ENCODE measurements at places on chromosomes 2 and 18. TPM values are rescaled to one million over a fixed set of nuclear protein-coding genes. Genes with fewer than 3 reads are reported as not detected.

DNA sequence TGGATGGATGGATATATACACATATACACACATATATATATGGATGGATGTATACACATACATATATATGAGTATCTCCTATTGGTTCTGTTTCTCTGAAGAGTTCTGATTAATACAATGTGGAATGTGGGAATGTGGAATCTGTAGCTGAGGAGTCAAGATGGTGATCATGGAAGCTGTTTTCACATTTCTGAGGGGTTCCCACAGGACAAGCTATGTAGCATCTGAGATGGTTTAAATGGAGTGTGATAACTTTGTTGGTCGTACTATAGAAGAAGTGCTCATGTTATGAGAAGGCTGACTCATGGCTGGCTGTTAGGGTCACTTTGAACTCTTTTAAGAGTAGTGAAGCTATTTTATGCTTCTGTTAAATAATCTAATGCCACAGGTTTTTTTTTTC is 279.7 kb downstream of the MEIS1 start:
- H3K27me3 ChIP-seq, result no peaks in the 10 kb centered on the region
- H3K36me3 ChIP-seq, result no peaks in the 10 kb centered on the region
- no peak overlapping the region for H3K27ac ChIP-seq
- DNase-seq, result no peak

DNA sequence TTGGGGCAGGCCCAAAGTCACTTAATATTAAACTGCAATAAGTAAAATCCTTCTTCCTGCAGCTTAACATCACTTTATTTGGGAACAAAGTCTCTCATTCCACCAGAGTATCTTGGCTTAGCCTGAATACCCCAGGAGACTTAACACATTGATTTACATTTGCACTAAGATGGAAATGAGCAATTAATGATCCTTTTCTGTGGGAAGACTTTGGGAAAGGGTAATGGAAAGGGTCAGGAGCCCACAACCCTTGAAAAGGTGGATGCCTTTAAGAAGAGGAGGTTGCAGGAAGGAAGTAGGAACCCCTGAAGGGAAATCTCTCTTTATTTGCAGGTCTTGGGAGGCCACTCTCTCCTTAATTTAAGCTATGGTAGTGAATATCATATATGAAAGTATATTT is 28.0 kb upstream of the BARD1 start:
- H3K27ac ChIP-seq, result no peak overlapping the region
- DNase-seq, result no peak
- no peaks in the 10 kb centered on the region for H3K4me1 ChIP-seq
- H3K27me3 ChIP-seq, result no peaks in the 10 kb centered on the region
- H3K36me3 ChIP-seq, result no peaks in the 10 kb centered on the region
- no peak overlapping the region for H3K4me3 ChIP-seq

DNA sequence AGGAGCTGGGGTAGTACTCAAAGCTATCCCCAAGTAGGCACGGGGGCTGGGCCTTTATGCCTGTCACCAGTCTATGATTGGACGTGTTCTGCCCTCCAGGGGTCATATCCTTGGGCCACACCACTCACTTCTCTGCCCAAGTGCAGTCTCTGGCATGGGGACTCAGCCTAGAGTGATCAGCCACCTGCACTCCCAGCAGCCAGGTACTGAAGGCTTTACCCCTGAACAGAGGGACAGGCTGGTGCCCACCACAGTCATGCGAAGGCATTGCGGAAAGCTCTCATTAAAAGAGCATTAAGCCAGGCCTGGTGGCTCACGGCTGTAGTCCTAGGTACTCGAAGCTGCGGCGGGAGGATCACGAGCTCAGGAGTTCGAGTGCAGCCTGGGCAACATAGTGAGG is 199.4 kb downstream of the AGAP1 start:
- no peaks in the 10 kb centered on the region for H3K36me3 ChIP-seq
- H3K27ac ChIP-seq, result no peak overlapping the region
- no peak overlapping the region for H3K4me3 ChIP-seq
- no peaks in the 10 kb centered on the region for H3K27me3 ChIP-seq

DNA sequence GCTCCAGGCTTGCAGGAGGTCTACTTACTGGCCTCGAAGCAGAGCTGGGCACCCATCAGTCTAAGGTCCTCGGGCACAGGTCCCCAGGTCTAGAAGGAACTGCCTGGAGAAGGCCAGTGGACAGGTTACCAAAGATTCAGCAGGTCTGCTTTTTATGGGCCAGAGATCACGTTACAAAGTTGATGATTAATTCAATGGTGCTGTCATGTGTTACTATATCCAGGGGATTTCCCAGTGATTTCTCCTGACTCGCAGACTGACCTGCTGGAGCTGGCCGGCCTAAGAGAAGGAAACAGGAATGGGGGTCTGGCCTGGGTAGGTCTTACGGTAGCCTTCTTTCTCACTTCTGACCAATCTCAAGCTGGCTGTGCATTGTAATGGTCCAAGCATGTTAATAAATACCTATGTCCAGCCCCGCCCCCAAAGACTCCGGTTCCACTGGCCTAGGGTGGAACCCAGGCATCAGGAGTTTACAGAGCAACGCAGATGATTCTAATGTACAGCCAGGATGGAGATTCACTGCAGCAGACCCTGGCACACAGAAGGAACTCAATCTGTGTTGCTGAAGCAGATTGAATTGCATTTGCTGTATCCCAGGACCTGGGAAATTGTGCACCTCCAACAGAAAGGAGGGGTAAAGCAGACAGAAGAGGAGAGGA is at the start of gene NEURL3:
Gene NEURL3, minus strand, starts transcription at position 127 of the 659 bp plus-strand sequence. Its CDS starts 71 bp downstream, at position 56.
- no peaks in the 10 kb centered on the region for H3K27me3 ChIP-seq
- DNase-seq, result no peak
- H3K4me3 ChIP-seq, result no peak within 1 kb of the TSS
- H3K27ac ChIP-seq, result no peak within 1 kb of the TSS
- H3K4me1 ChIP-seq, result peaks cover 4% of the 10 kb centered on the region

PRSS56 gene
- total RNA-seq, result not detected

TBC1D8 gene
- 21.9 TPM for total RNA-seq

Measured in ovary (tissue), 10 donors.